Stimulated activated CD8-positive, alpha-beta memory T cell treated with anti-CD3 and anti-CD28 coated beads, Interleukin-7, amount 100 ng/mL, for 1 hour (primary cell): ENCODE measurements at places on chromosomes 3 and 15.
A peak's percentile ranks its signal among the peaks of the same experiment; 100 is the strongest.

- DNase-seq, result no peak
These were observed 10.6 kb downstream of the ARPP19 start for GRCh38 chr15:52558196-52558595.

DNA sequence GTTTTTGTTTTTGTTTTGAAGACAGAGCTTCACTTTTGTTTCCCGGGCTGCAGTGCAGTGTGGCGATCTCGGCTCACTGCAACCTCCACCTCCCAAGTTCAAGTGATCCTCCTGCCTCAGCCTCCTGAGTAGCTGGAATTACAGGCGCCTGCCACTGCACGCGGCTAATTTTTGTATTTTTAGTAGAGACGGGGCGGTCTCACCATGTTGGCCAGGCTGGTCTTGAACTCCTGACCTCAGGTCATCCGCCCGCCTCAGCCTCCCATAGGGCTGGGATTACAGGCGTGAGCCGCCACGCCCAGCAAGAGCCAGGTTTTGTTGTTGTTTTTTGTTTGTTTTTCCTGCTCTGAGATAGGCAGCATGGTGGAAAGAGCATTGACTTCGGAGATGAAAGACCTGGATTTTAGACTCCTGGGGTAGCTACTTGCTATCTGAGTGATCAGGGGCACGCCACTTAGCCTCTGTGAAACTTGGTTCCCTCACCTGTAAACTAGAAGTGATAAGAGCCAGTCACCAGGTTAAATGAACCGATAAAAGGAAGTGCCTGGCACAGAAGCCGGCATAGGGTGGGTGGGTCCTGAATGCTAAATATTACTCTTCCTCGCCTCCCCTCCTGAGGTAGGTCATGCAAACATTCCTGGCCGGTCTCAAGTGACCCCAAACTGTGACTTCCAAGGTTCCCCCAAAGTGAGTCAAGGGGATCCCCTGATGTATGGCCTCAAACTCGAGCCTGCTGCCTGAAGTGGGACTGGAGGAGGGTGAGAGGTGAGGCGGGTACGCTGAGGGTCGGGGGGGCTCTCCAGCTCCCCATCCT lies 62.9 kb upstream of the MCF2L2 start:
- no peak for DNase-seq

DNA sequence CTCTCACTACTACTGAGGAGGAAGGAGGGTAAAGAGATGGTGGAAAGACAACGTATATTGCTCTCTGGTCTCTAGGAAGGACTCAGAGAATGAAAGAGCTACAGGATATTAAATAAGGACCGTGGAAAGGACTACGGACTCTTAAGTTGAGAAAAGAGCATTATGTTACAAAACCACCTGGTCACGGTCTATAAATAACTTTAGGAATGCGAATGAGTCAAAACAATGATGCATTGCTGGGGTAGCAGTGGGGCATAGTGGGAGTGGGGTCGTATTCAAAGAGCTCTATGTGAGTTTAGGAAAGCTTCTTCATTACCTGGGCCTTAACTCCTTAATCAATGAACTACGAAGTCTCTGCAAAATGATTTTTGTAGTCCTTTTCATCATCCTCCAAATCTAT lies 295.7 kb upstream of the SOX14 start:
- DNase-seq, result no peak

GRCh38 chr3:190673148-190673547 lies 159.3 kb downstream of the IL1RAP start:
- DNase-seq, result no peak

- no peak for DNase-seq
These were observed 36.7 kb downstream of the ARHGEF3 start for GRCh38 chr3:56764904-56765547.

DNA sequence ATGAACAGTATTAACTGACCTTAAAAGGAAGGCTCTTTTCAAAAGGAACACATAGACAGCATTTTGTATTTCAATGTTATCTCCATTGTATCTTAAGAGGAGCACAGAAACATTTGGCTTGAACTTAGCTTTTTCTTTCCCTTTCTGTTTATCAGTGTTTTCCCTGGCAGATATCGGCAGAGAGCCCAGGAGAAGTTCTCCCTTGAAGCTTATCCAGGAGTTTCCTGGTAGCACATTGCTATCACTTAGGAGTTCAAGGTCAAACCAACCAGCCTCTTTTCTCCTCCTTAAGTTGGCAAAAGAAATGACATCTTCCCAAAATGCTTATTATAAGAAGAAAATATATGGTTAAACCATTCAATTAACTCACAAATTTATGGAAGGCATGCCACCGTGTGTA lies 344.6 kb upstream of the UBE2E2 start:
- DNase-seq, result no peak

DNA sequence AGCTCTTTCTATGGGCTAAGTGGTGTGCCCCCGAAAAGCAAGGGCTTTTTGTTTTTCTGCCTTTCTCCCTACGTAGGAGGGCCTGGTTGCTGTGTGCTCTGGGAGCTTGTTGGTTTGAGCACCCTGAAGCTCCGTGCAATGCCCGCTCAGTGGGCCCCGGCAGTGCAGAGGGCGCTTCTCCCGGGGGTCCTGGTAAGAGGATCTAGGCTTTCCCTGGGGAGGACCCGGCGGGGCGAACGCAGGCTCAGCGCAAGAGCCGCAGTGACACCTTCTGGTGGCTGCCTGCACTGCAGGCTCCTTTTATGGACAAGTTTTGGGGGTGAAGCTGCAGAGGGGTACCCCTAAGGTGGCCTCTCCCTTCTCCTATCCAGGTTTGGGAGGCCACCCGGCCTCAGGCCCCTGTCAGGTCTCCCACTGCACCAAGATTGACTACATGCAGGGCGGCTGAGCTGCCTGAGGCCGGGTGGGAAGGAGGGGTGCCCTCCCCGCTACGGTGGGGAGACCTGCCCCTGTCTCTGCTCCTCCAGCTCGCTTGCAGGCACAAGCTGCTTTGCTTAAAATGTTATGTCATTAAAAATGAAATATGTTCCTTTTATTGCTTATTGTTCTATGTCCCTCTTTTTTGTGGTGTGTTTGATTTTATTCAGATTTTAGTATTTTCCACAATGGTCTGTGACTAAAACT lies 387.9 kb downstream of the GABRG3 start:
- no peak for DNase-seq

DNA sequence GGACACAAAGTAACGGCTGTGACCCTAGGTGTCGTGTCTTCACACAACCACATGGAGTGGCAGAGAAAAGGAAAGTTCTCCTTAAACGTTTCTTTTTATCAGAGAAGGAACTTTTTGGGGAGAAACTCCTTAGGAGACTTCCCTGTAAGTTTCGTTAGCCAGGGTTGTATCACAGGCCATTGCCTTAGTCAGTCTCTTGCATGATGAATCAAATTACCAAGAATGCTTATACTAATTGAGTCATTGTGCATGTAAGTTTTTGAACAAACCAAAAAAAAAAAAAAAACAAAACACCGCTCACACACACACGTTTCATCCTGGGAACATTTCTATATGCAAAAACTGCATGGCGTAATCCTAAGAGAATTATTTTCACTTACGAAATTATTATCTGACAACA lies 150.4 kb upstream of the SATB1 start:
- DNase-seq, result no peak

GRCh38 chr15:47711655-47712054 lies 5.7 kb upstream of the SEMA6D start:
- DNase-seq, result no peak

GRCh38 chr15:27179789-27180188 lies 208.8 kb downstream of the GABRG3 start:
- no peak for DNase-seq

- DNase-seq, result no peak
These were observed 35.5 kb downstream of the RFX7 start for GRCh38 chr15:56208185-56208584.

DNA sequence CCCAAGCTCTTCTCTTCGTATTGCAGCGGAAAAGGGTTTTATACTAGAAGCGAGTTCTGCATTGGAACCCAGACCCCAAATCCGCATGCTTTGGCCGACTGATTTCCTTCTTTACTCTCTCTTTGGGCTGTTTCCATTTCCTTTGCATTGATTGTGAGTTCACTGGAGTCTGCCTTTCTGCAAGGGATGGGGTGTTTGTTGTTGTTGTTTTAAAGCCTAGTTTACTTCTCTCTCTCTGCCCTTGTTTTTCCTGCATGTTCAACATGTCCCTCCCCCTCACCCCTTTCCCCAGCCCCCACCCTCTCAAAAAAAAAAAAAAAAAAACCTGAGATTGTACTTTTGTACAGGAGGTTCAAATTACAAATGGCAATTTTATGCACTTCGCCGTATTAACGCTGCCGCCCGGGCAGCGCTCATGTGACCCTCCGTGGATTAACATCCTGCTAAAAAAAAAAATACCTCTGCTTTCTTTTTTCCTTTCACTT lies 2.2 kb downstream of the NR2F2 start:
- DNase-seq, result no peak

DNA sequence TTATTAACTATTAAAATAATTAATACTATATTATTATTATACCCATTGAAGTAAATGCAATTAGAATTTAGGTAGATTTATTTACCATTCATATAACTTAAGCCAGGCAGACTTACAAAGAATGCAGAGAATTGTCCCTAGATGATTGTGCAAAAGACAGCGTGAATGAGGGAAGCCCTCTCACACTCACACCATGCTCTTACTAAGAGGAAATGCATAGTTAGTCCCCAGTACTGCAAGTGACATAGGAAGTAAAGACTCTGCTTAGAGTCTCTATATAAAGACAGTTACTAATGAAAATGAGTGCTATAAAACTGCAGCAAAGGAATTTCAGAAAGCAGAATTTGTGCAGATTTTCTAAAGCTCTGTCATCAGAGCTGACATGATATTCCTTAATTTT lies 270.4 kb downstream of the ZBBX start:
- DNase-seq, result no peak

- no peak for DNase-seq
These were observed 525 bp upstream of the MCCC1 start for GRCh38 chr3:183099838-183100204.

GRCh38 chr3:57446318-57446841 lies 97.8 kb downstream of the DNAH12 start:
- DNase-seq, result no peak

DNA sequence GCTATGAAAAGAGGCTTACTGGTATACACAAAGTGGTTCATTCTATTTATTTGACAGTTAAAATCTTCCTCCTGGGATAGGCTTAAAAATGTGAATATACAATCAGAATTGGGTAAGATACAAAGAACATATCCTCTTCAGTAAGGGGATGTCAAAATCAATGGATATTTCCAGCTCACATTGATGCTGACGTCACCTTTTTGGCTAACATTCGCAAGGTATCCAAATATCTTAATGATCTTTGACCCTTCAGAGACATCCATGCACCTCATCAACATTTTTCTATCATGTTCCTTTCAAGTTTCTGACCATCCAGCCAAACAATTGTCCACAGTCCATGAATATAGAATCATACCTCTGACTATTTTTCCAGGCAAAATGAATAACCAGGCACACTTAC lies 697.3 kb downstream of the NR2F2 start:
- DNase-seq, result no peak

- DNase-seq, result no peak
These were observed 22.8 kb downstream of the SLC9A9 start for GRCh38 chr3:143825513-143825912.

DNA sequence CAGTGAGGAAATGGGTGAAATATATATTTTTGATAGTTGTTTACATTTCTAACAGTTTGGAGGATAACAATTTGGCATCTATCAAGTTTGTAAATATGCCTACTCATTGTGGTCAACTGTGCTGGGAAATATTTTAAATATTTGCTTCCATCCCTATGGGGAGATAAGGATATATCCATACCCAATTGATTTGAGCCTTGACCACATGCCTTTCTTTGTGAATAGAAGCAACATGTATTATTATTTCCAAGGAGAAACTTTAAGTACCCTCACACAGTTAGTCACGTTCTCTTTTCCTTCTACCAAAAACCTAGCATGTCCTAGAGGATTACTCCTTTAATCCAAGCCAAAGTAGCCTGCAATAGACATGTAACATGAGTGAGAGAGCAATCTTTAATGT lies 245.4 kb upstream of the CBLB start:
- DNase-seq, result no peak

DNA sequence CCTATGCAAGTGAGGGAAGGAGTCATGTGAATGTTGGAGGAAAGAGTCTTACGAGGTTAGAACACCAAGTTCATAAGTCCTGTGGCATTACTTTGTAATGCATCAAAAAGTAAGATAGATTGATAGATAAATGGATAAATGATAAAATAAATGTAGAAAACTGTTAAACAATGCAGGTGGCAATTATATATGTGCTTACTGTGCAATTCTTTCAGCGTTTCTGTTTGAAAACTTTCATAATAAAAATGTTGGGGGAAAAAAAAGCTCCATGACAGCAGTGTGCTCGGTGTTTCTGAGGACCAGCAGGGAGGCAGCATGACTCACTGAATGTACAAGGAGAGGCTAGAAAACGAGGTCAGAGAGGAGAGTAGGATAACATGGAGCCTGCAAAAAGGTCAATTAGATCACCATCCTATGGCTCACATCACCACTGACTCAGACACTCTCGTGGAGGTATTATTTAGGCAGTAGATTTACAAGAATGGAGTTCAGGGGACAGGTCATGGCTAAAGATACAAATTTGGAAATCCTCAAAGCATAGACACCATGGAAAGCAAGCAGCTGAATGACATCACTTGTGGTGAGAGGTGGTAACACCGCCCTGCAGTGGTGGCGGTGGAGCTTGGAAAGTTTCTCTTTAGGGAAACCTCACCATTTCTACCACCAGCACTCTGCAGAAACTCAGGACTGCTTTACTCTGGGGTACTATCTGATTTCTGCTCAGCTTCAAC lies 219.8 kb downstream of the CTNNB1 start:
- peak; percentile 11 for DNase-seq

DNA sequence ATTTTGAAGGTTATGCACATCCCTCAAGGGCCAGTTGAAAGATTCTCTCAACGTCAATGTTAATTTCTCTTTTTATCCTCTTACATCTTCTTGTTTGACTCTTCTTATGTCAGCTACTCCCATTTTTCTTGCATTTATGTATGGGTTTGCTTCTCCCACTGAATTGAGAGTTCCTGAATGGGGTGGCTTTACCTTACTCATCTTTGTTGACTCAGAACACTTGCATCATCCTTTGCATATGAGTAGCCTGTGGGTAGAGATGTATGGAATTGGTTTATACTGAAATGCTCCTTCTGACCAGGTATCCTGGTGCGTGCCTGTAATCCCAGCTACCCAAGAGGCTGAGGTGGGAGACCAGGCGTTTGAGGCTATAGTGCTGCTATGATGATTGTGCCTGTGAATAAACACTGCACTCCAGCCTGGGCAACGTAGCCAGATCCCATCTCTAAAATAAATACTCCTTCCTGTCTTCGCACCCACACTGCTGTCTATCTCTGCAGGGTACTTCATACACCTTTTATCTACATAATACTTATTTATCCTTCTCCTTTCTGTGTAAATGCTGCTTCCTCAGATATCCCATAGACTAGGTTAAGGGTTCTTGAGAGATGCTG lies 123.6 kb upstream of the DPH6 start:
- no peak for DNase-seq

GRCh38 chr3:124361566-124361965 lies 368.7 kb upstream of the UMPS start:
- no peak for DNase-seq

- no peak for DNase-seq
These were observed 143.4 kb upstream of the RASGRP1 start for GRCh38 chr15:38707802-38708671.
